ENCODE measurements at places on chromosomes 2 and 18.
A peak's percentile ranks its signal among the peaks of the same experiment; 100 is the strongest.

GRCh38 chr2:170500104-170500503 is 215.0 kb upstream of the SP5 start:
- DNase-seq = no peak

- no peak for DNase-seq
Observed at GRCh38 chr2:40367032-40367431, 84.9 kb downstream of the SLC8A1 start.

- DNase-seq = no peak
Observed at GRCh38 chr2:40433736-40434135, 18.2 kb downstream of the SLC8A1 start.

GRCh38 chr2:115214050-115214449 is 771.6 kb downstream of the DPP10 start:
- DNase-seq = no peak

GRCh38 chr18:3529601-3530000 is 79.6 kb downstream of the TGIF1 start:
- peak; percentile 24 for DNase-seq

DNA sequence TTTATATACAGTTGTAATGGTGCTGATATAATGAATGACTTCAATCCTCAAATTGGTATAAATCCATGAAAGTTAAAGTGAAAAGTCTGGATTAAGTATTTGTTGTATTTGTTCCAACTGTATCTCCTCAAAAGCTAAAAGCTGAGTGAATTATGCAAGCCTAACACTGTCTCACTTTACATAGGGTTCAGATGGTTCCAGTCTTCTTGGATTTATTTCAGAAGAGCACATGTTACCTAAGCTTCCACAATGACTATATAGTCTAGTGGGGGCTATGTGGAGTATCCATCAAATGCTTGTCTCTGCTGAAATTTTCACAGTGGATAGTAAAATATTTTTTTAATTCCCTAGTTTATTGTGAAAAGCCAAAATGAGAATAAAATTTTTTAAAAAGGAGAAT is 13.0 kb downstream of the MCEE start:
- DNase-seq = no peak

- peak; percentile 76 for DNase-seq
Observed at GRCh38 chr2:38274286-38275276, 102.5 kb downstream of the ATL2 start.

- no peak for DNase-seq
Observed at GRCh38 chr18:76993573-76993972, 139.0 kb downstream of the MBP start.

GRCh38 chr2:181823405-181823804 is 68.1 kb upstream of the ITPRID2 start:
- no peak for DNase-seq

GRCh38 chr2:105072039-105072438 is 34.2 kb downstream of the MRPS9 start:
- DNase-seq = no peak

DNA sequence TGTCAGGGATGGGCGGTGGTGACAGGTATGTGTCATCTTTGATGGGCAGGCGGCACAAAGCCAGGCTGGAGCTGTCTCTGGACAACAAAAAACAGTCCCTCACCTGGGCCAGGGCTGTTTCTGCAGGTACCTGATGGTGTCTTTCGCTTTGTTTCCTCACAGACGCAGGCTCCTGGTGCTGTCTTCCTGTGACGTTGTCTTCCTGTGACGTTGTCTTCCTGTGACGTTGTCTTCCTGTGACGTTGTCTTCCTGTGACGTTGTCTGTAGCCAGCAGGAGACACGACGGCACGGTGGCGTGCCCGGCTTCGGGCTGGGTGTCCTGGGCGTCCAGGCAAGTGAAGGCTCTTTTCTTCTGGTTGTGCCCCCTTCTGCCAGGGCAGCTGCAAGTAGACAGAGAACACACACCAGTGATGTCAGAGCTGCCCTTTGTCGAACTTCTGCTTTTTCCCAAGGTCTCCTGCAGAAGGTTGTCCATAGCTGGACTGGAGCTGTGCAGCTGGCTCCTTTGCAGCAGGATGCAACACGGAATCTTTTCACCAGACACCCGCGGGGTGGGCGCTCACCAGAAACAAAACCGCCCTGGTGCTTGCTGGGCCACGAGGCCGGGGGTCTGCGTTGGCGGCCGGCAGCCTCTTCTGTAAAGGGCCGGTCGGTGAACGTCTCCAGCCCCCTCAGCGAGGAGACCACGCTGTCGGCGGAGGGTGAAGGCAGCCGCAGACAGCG is 21.1 kb downstream of the GPR35 start:
- no peak for DNase-seq

- no peak for DNase-seq
Observed at GRCh38 chr2:85675866-85676548, 8.0 kb upstream of the SFTPB start.

DNA sequence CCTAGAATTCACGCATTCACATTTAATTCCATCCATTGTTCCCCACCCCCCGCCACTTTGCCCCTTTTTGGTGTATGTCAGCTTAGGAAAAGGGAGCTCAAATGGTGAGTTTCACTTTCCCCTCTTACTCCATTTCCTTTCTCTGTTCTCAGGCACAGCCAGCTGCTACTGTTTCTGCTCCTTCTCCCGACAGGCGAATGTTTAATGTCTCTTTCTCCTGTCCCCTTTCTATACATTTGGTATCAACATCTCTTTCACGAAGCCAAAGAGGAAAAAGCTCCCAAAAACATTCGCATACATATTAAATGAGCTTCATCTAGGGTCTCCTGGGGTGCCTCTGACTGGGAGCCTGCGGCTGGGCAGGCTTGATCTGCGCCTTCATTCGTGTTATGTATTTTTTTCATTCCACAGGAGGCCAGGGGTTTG is 124.2 kb upstream of the SATB2 start:
- DNase-seq = no peak

GRCh38 chr2:186485576-186485870 is 537 bp upstream of the ZC3H15 start:
- no peak for DNase-seq

DNA sequence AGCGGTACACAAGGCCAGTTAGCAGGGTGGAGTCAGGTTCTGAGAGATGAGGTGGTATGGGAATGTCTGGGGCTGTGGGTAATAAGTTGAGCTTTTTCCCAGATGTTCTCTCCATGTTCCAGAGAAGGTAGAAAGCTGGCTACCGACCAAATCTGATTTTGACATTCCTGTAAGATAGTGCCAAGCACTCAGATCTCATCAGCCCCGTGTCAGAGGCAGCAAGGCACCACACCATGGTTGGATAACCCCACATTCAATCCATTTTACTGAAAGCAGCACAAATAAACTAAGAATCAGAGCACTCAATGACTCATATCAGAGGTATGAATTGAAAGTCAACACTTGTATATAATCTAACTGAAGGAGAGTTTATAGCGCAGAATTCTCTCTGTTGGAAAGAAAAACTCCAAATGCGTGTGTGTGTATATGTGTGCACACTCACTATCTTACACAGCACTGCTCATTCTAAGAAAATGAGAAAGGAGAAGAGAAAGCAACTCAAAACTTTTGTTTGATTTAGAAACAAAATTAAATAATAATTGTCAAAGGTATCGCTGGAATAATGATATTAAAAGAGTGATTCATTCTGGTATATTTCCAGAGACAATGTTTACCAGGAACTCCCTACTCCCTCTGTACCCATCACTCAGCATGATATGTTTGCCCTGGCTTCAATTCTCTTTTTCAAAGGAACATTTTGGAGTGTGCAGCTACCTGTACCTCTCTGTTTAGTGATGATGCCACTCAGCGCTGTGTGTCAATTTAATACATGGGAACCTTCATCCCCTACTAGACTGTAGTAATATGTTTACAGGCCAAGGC is 375.1 kb upstream of the ID2 start:
- peak; percentile 44 for DNase-seq

- DNase-seq = no peak
Observed at GRCh38 chr18:13658436-13659204, 67.7 kb downstream of the FAM210A start.

DNA sequence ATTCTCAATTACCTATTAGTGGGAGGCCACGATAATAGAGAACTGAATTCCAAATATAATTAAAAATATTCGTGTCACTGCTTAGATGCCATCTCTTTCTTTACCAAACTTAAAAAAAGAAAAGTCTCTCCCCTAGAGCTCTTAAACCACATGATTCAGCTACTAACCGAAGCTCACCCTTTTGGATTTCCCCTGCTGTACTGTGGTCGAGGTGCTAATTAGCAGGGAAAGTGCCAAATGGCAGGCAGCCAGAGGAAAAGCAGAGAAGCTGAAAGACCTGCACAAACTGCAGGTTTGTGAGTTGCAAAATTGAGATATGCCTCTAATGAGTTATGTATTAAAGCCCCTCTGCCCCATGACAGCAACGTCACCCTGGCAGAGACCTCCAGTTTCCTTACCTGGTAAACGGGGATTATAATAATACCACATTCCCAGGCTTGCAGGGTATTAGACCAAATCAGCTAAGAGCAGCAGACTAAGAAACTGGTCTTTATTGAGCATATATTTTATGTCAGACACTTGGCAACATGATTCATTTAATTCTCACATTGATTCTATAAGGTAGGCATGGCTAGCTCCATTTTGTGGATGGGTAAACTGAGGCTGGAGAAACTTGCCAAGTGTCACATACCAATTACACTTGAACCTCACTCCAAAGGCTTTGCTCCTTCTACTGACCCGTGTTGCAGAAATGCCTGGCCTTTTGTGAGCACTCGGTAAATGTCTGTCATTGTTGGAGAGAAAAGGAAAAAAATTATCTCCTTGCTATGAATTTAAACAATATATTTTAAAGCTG is 259.7 kb downstream of the LPIN1 start:
- peak; percentile 66 for DNase-seq

- DNase-seq = no peak
Observed at GRCh38 chr2:204237416-204237815, 300.9 kb downstream of the ICOS start.

DNA sequence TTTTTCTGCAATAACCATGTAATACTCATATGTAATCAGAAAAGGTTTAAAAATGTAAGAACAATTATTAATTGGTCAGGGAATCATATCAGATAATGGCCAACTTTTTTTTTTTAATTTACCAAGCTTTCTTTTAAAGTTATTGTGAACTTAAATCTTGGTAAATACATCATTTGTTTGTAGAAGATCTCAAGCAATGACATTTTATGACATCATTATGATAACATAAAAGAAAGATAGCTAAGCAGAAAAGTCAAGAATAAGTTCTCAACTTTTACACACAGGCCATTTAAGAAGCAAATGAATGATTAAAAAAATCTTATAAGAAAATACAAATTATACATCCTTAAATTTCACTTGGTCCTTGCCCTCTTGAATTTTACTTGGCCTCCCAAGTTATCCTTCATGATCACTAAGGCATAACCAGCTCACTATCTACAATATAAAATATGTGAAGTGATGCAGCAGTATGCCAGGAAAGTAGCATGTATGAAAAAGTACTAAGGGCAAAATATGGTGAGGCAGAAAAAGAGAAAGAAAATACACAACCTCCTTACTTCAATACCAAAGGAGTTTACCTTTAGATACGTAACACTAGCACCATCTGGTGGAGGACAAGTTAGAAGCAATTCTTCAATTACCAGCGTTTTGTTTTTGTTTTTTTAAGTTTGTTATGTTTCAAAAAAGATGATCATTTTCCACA is 116.6 kb downstream of the SRBD1 start:
- DNase-seq = peak; percentile 79

GRCh38 chr2:240919786-240920782 is 13.9 kb downstream of the CROCC2 start:
- DNase-seq = no peak

- DNase-seq = no peak
Observed at GRCh38 chr2:234047361-234047760, 3.1 kb upstream of the SPP2 start.

DNA sequence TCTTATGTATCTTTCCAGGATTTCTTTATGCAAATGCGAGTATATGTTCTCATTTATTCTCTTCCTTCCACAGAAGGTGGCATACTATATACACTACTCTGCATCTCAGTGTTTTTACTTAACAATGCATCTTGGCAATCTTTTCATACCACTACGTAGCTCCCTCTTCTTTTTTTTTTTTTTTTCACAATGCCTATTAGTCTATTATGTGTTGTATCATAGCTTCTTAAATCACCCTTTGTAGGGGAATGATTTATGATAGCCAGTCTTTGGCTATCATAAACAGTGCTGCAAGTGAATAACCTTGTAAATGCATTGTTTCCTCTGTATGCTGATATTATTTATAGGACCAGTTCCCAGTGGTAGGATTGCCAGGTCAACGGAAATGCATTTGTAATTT is 204.2 kb downstream of the BABAM2 start:
- no peak for DNase-seq

GRCh38 chr2:168624028-168624427 is 168.0 kb downstream of the CERS6 start:
- no peak for DNase-seq

DNA sequence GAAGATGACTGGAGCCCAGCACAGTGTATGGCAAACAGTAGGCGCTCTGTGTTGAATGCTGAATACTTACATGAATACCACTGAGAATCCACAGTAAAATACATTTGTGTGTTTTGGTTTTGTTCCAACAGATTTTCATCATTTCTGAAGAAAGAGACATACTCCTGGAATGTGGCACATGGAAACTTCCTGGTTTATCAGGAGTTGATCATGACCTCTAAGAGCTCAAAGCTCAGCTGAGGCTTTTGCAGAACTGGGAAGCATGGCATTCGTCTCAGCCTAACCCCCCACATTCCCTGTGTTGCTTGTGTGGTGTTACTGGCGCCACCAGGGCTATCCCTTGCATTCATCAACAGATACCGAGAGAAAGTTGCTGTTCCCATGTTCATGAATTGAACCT is 316.9 kb upstream of the REV1 start:
- no peak for DNase-seq

DNA sequence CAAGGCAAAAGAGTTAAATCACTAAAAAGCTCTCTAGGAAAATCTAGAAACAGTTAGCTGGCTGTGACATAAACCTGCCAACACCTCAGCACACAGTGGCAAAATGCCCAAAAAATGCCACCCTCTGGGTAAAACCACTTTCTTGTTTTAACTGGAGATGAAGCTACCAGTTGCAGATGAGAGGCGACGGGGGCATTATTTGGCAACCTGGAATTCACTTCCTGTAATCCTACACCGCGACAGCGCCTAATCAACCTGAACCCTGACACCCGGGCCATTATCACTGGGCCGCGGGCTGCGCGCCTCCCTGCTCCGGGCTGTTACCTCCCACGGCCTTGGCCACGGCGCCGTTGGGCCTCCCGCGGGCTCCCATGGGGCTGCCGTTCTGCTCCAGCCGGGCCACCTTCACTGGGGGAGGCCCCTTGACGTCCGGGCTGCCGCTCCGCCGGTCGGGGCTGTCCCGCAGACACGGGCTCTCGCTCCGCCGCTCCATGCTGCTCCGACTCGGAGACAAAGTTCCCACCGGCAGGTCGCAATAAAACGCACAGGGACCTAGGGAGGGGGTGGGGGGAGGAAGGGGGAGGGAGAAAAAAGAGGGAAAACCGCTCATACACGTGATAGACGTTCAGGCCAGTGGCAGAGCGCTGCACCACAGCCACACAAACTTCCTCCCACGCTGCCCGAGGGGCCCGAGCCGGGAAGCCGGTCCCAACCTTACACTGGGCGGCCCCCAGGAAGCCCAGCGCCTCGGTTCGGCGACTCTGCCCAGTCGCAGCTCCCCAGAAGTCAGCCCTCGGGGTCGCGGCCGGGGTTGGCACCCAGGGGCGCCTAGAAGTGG is 2.0 kb downstream of the SATB2 start:
- DNase-seq = peak; percentile 88
